ENCODE measurements at places on chromosomes 1 and 21.

GRCh38 chr1:21149430-21149854 lies 27.3 kb downstream of the EIF4G3 start:
- peak; percentile 78 for DNase-seq

DNA sequence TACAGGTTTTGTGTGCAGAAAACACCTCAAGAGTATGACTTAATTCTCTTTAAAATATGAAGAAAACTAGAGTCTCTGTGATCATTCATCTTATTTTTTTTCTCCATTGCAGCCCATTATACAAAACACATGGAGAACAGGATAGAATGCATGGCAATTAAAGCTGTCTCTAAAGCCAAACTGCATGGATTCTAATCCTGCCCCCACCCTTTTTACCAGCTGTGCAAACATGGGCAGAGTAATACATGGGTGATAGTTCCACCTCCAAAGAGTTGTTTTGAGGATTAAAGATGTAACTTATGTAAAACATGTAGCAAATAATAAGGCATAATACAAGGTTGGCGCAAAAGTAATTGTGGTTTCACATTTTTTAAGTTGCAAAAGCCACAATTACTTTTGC lies 114.4 kb downstream of the CLEC20A start:
- no peak for DNase-seq

GRCh38 chr1:76098845-76099244 lies 24.3 kb downstream of the ST6GALNAC3 start:
- no peak for DNase-seq

DNA sequence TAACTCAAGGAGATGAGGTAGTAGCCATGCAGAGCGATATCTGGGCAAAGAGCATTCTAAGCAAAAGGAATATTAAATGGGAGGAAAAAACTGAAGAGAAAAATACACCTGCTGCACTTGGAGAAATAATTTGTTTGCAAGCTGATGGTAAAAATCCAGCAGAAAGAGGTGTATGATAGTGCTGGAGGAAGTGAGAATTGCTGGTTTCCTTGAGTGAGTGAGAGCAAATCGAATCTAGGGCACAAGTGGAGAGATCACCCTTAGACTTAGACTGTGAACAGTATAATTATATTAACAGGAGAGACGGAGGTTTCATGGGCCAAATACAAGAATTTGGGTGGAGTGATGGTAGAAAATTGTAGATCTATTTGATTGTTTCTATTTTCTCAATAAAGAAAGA lies 2.7 kb upstream of the CR1 start:
- DNase-seq, result no peak

- DNase-seq, result peak; percentile 53
These were observed 47.0 kb upstream of the RBM15 start for GRCh38 chr1:110292031-110292741.

DNA sequence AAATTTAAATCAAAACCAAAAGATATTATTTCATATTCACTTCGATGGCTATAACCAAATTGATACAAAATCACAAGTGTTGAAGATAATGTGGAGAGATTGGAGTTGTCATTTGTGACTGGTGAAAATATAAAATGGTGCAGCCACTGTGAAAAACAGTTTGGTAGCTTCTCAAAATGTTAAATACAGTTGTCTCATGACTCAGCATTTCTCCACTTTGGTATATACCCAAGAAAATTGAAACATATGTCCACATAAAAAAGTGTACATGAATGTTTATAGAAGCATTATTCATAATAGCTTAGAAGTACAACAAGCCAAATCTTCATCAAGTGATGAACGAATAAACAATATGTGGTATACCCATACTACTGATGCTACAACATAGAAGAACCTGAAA lies 318.5 kb downstream of the BRINP3 start:
- DNase-seq, result no peak

DNA sequence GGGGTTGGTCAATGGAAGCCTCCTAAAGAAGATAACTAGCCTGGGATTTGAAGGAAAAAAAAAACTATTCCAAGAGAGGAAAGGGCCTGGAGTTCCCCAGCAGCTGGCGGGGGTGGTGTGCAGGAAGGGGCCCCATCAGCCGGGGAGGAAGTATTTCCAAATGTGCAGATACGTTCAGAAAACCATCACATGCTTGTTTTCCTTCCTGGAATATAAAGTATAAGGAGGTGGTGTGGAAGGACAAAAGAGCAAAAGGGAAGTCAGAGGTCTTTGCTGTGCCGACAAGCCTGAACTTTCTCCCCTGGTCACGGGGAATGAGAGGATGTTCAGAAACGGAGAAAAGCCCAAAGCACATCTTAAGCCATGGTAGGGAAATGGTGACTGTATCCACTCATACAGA lies 72.0 kb upstream of the BACE2 start:
- no peak for DNase-seq

- DNase-seq, result no peak
These were observed 384.9 kb downstream of the NCAM2 start for GRCh38 chr21:21383126-21383525.

GRCh38 chr1:150210091-150210490 lies 25.8 kb downstream of the ANP32E start:
- no peak for DNase-seq

DNA sequence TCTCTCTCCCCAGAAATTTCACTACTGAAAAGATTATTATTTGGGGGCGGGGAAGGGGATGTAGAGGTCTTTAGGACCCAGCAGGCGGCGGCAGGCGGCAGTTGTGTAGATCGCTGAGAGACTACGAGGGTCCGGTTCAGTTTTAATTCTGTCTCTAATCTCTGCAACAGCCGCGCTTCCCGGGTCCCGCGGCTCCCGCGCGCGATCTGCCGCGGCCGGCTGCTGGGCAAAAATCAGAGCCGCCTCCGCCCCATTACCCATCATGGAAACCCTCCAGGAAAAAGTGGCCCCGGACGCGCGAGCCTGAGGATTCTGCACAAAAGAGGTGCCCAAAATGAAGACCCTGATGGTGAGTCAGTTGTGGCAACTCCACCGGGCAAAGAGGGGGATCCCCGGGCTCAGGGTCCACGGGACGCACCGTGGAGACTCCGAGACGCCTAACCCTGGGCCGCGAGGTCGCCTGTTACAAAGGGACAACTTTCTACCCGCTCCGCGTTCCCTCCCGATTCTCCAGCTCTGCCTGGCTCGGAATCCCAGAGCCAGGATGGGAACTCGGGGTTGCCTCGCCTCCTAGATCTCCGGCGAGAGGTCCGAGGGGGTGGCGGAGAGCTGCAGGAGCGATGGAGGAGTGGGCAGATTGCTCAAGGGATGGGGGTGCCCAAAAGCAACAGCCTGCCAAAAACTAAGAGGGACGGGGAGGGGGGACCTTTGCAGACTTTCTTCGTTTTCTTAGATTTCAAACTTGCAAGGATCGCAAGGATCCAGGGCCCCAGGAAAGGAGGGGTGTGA lies at the start of gene ST6GALNAC5:
ST6GALNAC5 (plus strand) TSS at position 139 of the 789 bp plus-strand sequence.
- DNase-seq, result peak; percentile 19

DNA sequence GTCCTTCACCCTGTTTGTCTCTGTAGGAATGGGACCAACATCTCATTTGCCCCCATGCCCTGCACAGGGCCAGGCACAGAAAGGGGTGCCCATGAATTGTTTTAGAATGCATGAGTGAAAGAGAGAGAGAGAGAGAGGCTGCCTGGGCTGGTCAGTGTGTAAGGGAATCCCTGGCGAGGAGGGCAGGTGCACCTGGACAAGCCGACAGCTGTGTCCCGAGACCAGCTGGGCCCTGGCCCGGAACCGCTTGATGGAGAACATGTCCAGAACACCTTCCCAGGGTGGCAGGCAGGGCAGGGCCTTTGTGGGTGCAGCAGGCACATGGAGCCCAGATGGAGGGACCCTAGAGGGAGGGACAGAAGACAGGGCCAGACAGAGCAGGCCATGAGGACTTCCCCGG lies 22.7 kb downstream of the SPOCD1 start:
- DNase-seq, result no peak

- DNase-seq, result peak; percentile 67
These were observed 449 bp downstream of the EPS15 start for GRCh38 chr1:51518586-51519047.

DNA sequence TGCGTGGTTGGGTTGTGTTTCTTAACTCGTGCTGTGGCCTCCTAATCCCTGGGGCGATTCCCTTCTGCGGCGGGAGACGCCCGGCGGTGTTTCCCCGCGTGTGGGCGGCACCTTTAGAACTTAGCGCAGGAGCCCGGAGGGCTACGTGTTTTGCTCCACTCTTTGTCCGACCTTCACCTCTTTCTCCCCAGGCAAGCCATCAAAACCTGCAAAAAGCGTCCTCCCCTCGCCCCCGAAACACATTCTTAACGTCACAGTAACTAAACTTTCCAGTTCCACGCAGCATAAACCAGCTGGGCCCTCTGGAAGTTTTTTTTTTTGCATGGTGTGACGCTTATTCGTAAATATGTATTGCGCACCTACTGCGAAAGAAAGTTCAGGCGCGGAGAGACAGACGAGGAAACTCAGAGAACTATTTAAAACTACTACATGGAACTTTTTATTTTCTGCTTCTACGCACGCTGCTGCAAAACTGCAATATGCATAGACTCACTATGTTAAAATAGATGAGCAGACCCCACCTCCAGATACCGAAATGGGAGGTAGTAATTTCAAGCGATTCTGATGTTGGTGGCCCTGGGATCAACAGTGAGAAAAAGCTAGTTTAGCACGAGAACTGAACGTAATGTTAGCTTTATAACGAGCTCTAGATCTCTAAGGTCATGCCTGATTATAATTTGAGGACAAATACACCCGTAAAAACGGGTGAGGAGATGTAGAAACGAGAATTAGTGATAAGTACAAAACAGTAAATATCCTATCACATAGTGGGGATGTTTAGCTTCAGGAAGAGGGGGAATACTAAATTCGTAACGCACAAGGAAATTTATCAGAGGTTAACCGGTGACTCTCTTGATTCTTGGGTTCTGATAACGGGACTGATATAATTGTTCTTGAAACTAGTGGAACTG lies 920 bp downstream of the MTR start:
- DNase-seq, result peak; percentile 52

- no peak for DNase-seq
These were observed 70.3 kb downstream of the URB2 start for GRCh38 chr1:229696385-229696784.

GRCh38 chr21:42818328-42818749 lies 61.0 kb downstream of the WDR4 start:
- peak; percentile 70 for DNase-seq

All from kidney tubule cell (primary cell).